NCI-H446 (cell line): ENCODE measurements at places on chromosomes 2 and 18.

DNA sequence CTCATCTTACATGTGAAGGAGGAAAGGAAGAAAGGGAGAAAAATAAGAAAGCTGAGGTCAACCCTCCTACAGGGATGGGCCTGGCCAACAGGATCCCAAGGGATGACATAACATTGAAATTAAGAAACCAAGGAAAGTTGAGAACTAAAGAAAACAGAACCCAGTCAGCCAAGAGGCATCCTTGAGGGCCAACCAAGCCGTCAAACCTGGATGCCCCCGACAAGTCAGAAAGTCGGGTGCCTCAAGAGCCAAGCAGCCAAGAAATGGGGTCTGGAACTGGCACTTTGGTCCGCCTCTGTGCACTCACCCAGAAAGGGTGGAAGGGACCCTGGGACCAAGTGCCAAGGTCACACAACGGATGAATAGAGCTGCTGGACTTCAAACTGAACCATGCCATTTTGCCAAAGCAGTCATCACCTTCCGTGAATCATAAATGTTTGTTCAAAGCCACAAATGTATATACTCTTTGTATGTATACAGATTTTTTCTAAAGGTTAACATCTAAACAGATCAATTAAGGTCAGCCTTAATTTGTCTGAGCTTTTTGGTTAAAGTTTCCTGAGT lies 27.0 kb upstream of the PTPN4 start:
- DNase-seq = no peak

- DNase-seq = no peak
Observed at GRCh38 chr18:805008-805754, 6.9 kb downstream of the YES1 start.

- DNase-seq = no peak
Observed at GRCh38 chr2:191255756-191256312, 10.6 kb downstream of the MYO1B start.

DNA sequence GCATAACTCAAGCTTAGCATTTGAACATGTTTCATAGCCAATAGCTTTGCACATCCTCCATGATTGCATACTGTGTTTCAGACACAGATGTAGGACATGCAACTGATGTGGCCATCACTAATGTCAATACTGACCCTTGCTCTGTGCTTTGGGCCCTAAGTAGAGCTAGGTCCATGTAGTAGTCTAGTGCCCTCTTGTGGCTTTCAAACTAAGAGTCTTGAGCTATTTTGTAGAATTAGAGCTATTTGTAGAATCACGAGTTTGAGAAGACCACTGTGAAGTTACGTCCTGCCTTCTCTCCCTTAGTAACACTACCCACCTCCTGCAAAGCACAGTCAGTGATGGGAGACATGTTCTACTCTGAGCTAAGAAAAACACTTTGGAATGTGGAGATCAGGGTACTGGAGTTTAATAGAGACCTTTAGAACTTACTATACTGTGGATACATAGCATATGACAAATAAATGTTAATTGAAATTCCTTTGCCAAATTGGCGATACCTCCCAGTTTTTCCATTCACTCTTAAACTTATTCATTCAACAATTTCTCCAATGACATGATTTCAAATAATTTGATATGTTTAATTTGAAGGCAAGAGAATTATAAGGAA lies 306.5 kb upstream of the TNP1 start:
- no peak for DNase-seq

GRCh38 chr2:235689427-235689853 lies 195.6 kb downstream of the AGAP1 start:
- DNase-seq = no peak

DNA sequence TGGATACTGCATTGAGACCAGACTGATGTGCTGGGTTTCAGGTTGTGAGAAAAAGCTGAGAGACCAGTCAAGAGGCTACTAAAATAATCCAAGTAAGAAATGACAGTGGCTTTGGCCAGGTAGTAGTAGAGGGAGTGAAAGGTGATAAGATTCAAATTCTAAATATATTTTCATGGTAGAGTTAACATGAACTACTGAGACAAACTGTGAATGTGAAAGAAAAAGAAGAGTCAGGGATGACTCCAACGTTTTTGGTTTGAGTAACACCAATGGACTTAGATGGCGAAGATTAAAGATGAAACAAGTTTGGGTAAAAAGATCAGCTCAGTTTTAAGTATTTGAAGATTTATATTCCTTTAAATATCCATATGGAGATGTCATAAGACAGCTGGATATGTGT lies 209.4 kb downstream of the ZEB2 start:
- DNase-seq = no peak
